Activated CD4-positive, alpha-beta T cell treated with anti-CD3 and anti-CD28 coated beads, Interleukin-2, amount 10 ng/mL, durations not matched to agents 7 days and 5 days (primary cell): ENCODE measurements at places on chromosomes 6 and 20. TPM values are rescaled to one million over a fixed set of nuclear protein-coding genes. Genes with fewer than 3 reads are reported as not detected.

DNA sequence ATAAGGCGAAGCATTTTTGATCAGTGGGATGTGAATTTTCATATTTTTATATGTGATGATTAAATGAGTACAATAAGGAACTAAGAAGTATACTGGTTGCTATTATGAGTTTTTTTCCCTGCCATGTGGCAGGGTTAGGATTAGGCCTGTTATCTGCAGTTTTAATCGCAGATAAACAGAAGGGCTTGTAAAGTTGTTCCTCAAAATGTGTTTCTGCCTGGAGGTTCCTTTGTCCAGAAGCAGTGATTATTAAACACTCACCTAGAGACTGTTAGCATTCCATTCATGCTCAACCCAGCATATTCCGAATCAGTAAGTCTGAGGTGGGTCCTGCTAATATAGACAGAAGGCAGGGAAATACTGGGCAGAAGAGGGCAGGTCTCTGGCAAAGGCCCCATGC is 316.0 kb downstream of the CLIC5 start:
- peaks cover 6% of the 10 kb centered on the region for H3K4me1 ChIP-seq
- H3K27me3 ChIP-seq: no peaks in the 10 kb centered on the region
- H3K4me3 ChIP-seq: no peak overlapping the region
- DNase-seq: no peak
- H3K27ac ChIP-seq: no peak overlapping the region

GUCA1A gene
- not detected for total RNA-seq

HLA-DQA1 gene
- 5.2 TPM for total RNA-seq

GRCh38 chr20:62022575-62023139 is 43.0 kb downstream of the TAF4 start:
- H3K27ac ChIP-seq: no peak overlapping the region
- H3K27me3 ChIP-seq: no peaks in the 10 kb centered on the region
- H3K36me3 ChIP-seq: no peaks in the 10 kb centered on the region
- no peak for DNase-seq
- peaks cover 22% of the 10 kb centered on the region for H3K4me1 ChIP-seq
- H3K4me3 ChIP-seq: no peak overlapping the region

- DNase-seq: no peak
- H3K4me1 ChIP-seq: no peaks in the 10 kb centered on the region
- no peak overlapping the region for H3K27ac ChIP-seq
- no peaks in the 10 kb centered on the region for H3K27me3 ChIP-seq
- H3K36me3 ChIP-seq: no peaks in the 10 kb centered on the region
Observed at GRCh38 chr20:3352202-3352601, 55.3 kb downstream of the DNAAF9 start.

DNA sequence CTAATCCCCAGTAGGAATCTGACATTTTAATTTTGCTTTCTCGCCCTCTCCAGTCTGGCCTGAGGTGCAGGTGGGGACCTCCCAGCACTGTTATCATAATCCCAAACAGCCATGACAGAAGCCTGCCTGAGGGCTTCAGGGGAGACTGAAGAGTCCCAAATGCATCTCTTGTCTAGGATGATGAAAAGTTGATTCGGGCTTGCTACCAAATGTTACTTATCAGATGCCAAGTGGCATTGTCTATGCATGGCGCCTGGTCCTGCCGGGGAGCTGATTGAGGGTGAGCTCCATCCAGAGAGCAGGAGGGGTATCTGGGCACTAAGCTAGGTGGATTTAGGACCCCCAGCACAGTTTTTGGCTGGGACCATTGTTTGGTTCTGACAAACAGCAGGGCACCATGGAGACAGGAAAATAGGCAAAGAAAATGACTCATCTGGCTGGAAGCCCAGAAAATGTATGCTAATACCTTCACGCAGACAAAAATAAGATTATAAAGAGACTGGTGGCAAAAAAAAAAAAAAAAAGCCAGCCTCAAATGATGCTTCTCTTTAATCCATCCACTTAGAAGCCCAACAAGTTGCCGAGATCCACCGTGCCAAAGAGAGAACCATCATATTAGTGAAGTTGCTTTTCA is 513.7 kb upstream of the SULF2 start:
- H3K4me3 ChIP-seq: no peak overlapping the region
- no peaks in the 10 kb centered on the region for H3K36me3 ChIP-seq
- no peak for DNase-seq
- H3K27me3 ChIP-seq: peaks cover 5% of the 10 kb centered on the region

HMGCLL1 gene
- total RNA-seq: not detected

GRCh38 chr20:42744756-42745465 is 444.8 kb downstream of the PTPRT start:
- H3K4me1 ChIP-seq: no peaks in the 10 kb centered on the region
- H3K36me3 ChIP-seq: no peaks in the 10 kb centered on the region
- H3K4me3 ChIP-seq: no peak overlapping the region
- no peak overlapping the region for H3K27ac ChIP-seq
- no peak for DNase-seq
- no peaks in the 10 kb centered on the region for H3K27me3 ChIP-seq

TMEM170B gene
- total RNA-seq: 0.81 TPM

GRCh38 chr6:117906958-117907600 is at the start of gene SLC35F1:
Gene SLC35F1, plus strand, starts transcription at chr6:117907264.
- H3K4me1 ChIP-seq: peaks cover 9% of the 10 kb centered on the region
- peaks cover 52% of the 10 kb centered on the region for H3K27me3 ChIP-seq
- H3K4me3 ChIP-seq: peak within 1 kb of the TSS; percentile 58
- DNase-seq: peak; percentile 18

DNA sequence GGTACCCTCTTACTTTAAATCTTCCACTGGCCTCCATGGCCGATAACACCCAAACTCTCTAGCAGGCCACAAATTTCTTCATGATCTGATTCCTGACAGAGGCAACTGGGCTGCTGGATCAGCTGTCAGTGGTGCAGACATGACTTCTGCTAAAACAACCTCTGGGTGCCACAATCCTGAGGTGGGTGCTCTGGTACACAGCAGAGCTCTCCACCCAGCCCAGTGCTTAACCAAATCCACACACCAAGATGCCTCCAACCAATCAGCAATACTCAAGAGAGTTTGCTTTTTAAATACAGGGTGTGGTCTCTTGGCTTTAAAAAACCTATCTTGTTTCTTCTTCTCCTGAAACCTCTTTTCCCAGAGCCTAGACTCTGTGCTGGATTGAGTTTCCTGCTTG is 126.6 kb upstream of the SPACA1 start:
- no peak for DNase-seq
- no peaks in the 10 kb centered on the region for H3K36me3 ChIP-seq
- peaks cover 9% of the 10 kb centered on the region for H3K4me1 ChIP-seq
- H3K27ac ChIP-seq: no peak overlapping the region

DNA sequence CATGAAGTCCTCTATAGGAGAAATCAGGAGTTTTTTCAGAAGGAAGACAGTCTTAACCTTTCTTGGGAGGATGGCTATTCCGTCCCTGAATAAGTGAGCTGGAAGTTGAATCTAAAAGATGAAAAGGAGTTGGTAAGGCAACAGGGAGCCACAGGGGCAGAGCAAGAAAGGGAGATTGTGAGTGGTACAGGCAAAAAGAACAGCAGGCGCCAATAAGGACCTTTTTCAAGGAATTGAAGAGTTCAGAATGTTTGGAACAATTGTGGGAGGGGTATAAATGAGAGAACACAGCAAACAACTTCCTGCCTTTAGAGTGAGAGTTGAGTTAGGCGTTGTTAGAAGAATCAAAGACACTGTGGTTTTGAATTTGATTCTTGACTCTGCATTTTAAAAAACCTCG is 1003.7 kb downstream of the EPHA7 start:
- H3K4me1 ChIP-seq: no peaks in the 10 kb centered on the region
- no peaks in the 10 kb centered on the region for H3K27me3 ChIP-seq
- DNase-seq: no peak
- H3K36me3 ChIP-seq: no peaks in the 10 kb centered on the region
- H3K4me3 ChIP-seq: no peak overlapping the region

DNA sequence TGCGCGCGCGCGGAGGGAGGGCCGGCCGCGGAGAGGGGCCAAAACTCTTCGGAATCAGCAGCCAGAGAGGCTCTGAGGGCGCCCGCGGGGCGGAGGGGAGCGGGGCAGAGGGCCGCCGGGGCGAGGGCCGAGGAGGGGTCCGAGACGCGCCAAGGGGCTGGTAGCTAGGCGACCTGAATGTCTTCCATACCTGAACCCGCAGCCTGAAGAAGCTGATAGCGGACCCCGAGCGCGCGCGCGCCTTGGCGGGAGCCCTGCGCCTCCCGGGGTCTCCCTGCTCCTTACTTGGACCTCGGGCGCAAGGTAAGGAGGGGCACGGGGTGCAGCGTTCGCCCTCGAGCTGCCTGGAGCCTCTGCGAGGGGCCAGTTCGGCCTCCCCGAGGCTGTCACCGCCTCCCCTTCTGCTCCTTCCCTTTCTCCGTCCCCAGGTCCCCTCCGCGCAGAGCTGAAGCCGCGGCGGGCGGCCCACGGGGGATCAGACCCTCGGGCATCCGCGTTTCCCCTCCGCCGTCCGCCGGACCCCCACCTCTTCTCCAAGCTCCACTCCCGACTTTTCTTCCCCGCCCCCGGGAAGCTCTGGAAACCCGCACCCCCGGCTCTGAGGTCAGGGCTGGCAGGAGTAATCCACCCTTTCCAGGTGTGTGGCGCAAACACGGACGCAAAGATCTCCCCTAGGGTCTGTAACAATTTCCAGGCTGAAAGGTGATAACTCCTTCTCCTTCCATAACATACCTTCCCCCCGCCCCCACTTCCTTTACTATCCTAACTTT is 13.1 kb upstream of the DEK start:
- DNase-seq: no peak
- peak overlapping the region; percentile 43 for H3K4me3 ChIP-seq
- no peak overlapping the region for H3K27ac ChIP-seq
- H3K27me3 ChIP-seq: peaks cover 62% of the 10 kb centered on the region

DNA sequence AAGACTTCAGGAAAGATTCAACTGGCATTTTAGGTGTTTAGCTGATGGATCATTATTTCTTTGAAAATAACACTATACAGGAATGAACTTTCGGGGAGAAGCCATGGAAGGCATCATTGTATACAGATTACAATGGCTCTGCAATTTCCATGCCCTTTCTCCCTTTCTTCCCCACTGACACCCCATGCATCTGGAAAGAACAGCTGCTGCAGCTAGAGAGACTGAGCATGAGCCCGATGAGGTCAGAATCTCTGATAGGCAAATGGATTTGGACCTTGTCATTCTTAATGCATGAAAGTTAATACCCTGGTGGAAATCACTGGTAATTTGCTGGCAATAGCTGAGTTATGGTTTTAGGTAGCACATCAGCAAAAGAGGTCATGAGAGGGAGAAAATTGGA is 54.8 kb downstream of the BTBD3 start:
- no peaks in the 10 kb centered on the region for H3K4me1 ChIP-seq
- no peak for DNase-seq
- no peak overlapping the region for H3K27ac ChIP-seq
- no peaks in the 10 kb centered on the region for H3K36me3 ChIP-seq

DNA sequence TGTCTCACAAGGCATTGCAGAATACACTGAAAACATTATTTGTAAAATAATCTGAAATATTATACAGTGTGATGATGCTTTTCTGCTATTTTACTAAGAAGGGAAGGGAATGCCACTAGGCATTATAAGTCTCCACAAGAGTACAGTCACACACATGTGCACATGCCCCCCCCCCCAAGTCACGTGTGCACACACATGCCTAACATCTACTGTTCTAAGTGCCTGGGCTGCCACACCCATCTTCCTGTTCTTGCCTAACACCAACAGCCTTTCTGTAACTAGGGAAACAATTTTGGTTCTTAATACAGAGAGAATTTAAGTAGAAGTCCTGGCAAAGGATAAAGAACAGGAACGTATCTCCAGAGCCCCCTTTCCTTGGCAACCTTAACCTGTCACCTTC is 58.2 kb upstream of the BCLAF1 start:
- no peaks in the 10 kb centered on the region for H3K4me1 ChIP-seq
- no peaks in the 10 kb centered on the region for H3K36me3 ChIP-seq
- H3K27ac ChIP-seq: no peak overlapping the region
- no peak overlapping the region for H3K4me3 ChIP-seq
- peaks cover 2% of the 10 kb centered on the region for H3K27me3 ChIP-seq

LTA gene
- 20.9 TPM for total RNA-seq

DNA sequence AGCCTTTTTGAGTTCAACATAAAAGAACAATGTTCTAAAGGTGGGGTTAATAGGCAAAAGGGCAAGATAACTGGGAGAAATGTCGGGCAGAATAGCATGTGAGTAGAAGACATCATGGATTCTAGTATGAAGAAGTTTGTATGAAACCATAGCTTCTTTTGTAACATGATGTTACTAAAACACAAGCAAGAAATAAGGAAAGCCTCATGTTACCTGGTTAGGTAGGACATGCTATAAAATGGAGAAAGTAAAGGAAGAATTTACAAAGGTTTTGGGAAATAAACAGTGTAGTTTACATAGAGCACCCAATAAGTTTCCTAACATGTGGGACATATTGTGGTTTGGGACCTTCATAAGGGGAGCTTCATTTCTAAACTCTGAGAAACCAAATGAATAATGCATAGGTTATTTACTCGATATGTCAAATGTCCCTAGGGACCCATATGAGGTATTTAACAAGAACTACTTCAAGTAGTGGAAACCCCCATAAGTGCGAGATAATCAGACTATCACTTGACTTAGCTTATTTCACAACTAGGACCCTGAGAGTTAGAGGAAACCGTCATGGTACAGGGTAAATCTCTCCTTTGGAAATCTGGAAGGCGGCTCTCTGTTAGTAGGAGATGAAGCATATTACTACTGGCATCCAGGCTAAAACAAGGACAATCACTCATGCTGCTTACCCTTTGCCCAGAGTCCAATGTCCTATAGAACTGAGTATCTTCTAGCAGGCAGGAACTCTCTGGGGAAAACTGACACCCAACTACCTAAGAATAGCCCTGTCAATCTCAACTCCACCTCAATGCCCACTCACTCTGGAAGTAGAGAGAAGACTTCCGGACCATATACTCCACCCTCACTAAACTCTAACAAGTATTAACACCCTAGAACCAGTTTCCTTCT is 57.5 kb downstream of the ILRUN start:
- no peak overlapping the region for H3K27ac ChIP-seq
- H3K4me3 ChIP-seq: no peak overlapping the region
- DNase-seq: no peak
- no peaks in the 10 kb centered on the region for H3K27me3 ChIP-seq
- H3K36me3 ChIP-seq: peaks cover 18% of the 10 kb centered on the region

- H3K27ac ChIP-seq: no peak overlapping the region
- DNase-seq: no peak
- H3K4me1 ChIP-seq: peaks cover 34% of the 10 kb centered on the region
- H3K4me3 ChIP-seq: no peak overlapping the region
Observed at GRCh38 chr20:57478176-57478575, 46.8 kb downstream of the CTCFL start.

SLC17A3 gene
- total RNA-seq: 0.62 TPM

GRCh38 chr6:15911753-15912504 is 217.0 kb upstream of the MYLIP start:
- H3K4me3 ChIP-seq: no peak overlapping the region
- no peaks in the 10 kb centered on the region for H3K36me3 ChIP-seq
- H3K27me3 ChIP-seq: no peaks in the 10 kb centered on the region
